ENCODE measurements at places on chromosomes 16 and 17. TPM values are rescaled to one million over a fixed set of nuclear protein-coding genes. Genes with fewer than 3 reads are reported as not detected.

- no peaks in the 10 kb centered on the region for H3K4me1 ChIP-seq
- no peak overlapping the region for H3K4me3 ChIP-seq
- no peak overlapping the region for H3K27ac ChIP-seq
Observed at GRCh38 chr16:49112754-49113153, 168.9 kb downstream of the CBLN1 start.

DNA sequence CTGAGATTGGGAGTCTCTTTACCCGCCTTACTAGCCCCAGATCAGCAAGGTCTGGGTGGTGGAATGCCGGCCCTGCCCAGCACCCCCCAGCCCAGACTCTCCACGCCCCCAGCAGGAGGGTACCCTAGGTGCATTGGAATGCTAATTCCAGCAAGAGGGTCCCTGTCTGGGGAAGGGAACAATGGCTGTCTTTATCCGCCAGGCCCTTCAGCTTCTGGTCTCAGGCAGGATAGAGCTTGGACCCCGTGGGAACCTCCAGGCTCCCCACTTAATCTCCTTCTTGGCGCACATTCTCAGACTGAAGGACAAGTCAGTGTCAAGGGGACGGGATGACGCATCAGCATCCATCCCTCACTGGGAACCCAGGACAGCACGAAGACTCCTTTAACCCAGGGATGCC, 85.1 kb downstream of the LITAF start:
- H3K27ac ChIP-seq = no peak overlapping the region
- H3K4me3 ChIP-seq = no peak overlapping the region
- no peaks in the 10 kb centered on the region for H3K36me3 ChIP-seq
- H3K27me3 ChIP-seq = no peaks in the 10 kb centered on the region
- peaks cover 10% of the 10 kb centered on the region for H3K4me1 ChIP-seq

- DNase-seq = no peak
- H3K27ac ChIP-seq = no peak overlapping the region
Observed at GRCh38 chr17:13134076-13134475, 116.2 kb upstream of the ELAC2 start.

FOXK2 gene
- total RNA-seq = 32.5 TPM

- H3K4me1 ChIP-seq = no peaks in the 10 kb centered on the region
- no peak for DNase-seq
- H3K36me3 ChIP-seq = peaks cover 1% of the 10 kb centered on the region
- no peaks in the 10 kb centered on the region for H3K27me3 ChIP-seq
Observed at GRCh38 chr16:4891097-4891885, 44.0 kb downstream of the UBN1 start.

GRCh38 chr16:57600048-57600835, 28.2 kb upstream of the ADGRG1 start:
- H3K36me3 ChIP-seq = no peaks in the 10 kb centered on the region
- peaks cover 41% of the 10 kb centered on the region for H3K4me1 ChIP-seq
- H3K27ac ChIP-seq = no peak overlapping the region
- H3K4me3 ChIP-seq = no peak overlapping the region
- H3K27me3 ChIP-seq = no peaks in the 10 kb centered on the region

TNFRSF13B gene
- not detected for total RNA-seq

KRTAP4-6 gene
- not detected for total RNA-seq
